Lower leg skin (tissue), 4 donors: ENCODE measurements at places on chromosomes 11 and 22. TPM values are rescaled to one million over a fixed set of nuclear protein-coding genes. Genes with fewer than 3 reads are reported as not detected.

The SLC5A1 gene
- total RNA-seq = 26.5 TPM

DNA sequence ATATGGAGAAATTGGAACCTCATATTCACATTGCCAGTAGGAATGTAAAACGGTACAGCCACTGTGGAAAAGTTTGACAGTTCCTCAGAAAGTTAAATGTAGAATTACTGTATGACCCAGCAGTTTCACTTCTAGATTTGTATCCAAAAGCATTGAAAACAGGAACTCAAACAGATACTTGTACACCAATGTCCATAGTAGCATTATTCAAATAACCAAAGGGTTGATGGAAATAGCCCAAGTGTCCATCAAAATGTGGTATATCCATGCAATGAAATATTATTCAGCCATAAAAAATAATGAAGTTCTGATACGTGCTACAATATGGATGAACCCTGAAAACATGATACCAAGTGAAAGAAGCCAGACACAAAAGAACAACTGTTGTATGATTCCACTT lies 17.8 kb downstream of the PRRG4 start:
- DNase-seq = no peak

GRCh38 chr11:80872116-80872728 lies 1431.4 kb upstream of the TENM4 start:
- DNase-seq = no peak

DNA sequence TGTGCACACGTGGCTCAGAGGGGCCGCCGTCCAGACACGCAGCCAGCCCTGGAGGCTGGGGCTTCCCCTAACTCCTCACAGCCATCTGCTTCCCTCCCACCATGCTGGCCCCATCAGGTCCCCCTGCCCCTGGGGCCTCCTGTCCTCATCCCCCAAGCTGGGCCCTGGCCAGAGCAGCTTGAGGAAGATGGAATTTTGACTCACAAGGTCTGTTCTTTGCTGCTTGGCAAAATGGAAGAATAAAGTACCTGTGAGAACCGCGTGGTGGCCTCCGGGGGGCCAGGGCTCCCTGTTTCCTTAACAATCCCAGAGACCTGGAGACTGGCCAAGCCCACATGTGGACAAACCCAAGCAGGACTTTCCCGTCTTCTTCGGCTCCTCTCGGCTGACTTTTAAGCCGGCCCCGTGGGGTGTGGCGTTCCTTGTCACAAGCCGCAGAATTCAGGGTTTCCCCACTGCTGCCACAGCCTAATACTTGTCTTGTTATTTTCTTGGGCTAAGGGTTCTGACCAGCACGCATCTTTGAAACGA lies 872.8 kb downstream of the BRD1 start:
- DNase-seq = peak; percentile 78

DNA sequence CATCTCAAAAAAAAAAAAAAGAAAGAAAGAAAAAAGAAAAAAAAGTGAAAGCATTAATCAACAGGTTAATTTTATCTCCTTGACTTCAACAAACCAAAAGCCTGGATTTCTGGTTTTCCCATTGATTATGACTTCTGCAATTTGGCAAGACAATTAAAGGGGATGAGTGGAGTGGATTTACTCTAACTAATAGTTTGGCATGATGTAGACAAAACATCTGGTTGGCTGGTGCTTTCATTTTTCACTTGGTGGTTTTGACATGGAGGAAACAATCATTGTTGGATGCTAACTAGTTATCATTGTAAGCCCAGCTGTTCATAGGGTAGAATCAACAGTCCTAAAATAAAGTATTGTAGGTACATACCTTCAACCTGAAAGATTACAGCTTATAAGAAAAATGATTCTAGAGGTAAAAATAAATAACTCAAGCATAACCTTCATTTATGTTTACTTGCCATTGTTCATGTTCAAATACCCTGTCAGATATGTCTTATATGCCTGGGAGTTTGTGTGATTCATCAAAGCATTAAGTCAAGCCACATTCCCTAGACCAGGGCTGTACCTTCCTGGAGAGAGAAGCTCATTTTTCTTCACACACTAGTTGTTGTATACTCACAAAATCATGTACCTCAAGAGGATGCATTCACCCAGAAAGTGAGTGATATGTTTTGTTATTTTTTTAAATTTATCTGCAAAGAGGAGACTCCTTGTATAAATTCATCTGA lies 15.1 kb downstream of the FIBIN start:
- no peak for DNase-seq
